Prostate gland (tissue), 2 donors: ENCODE measurements at places on chromosomes 6 and 20. TPM values are rescaled to one million over a fixed set of nuclear protein-coding genes. Genes with fewer than 3 reads are reported as not detected.

Gene ZNF391
- total RNA-seq, result 6.7 TPM

GRCh38 chr20:33482581-33482980 lies 7.3 kb upstream of the CBFA2T2 start:
- DNase-seq, result no peak

DNA sequence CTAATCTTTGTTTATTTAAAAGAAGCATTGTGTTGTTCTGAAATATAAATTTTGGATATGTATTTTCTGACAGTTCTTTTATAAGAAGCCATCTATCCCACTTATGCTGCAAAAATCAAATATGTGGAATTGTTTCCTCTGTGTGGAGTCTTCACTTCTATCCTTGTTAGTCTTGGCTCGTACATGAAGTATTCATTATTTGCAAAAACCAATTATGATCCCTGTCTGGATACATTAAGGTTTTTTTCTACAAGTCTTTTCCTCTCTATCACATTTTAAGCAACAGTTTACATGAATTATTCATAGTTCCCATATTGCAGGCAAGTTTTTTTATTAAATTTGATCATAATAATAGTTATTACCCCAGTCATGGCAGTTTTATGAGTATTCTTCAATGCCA lies 490.8 kb upstream of the GJE1 start:
- no peak for DNase-seq

DNA sequence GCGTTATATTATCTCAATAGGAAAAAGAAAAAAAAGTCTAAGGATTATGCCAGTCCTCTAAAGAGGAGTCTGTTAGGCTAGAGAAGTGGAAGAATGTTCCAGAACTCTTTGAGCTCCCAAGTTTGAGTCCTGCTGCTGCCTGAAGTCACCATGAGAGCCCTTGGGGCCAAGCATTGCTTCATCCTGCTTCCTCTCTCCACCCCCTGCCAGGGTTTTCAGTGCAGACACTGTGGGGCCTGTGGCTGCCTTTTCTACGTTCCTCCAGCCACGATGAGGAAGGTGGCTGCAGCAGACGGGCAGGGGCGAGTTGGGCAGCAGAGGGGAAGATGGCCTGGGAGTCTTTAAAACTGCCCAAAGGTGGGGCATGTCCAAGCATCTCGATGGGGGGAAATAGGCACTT lies 214.4 kb upstream of the KCNG1 start:
- no peak for DNase-seq

DNA sequence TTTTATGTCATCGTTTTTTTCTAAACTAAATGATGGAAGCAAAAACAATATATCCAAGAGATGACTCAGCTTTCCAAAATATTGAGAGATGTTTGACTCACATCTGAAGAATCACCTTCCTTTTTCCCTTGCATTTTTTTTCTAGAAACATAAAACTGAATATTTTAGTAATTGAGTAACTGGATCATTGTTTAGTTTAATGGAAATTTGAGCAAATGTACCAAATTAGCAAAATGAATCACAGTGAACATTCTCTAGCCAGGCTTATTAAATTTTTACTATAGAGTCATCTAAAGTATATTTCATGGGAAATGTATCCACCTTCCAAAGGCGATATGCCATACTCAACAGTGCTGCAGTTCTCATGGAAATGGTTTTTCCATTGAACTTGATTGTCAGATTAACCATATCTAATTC lies 145.5 kb downstream of the TENT5A start:
- DNase-seq, result no peak

GRCh38 chr6:140586426-140587061 lies 1212.1 kb upstream of the CITED2 start:
- no peak for DNase-seq
